ENCODE measurements at places on chromosomes 4 and X.
A peak's percentile ranks its signal among the peaks of the same experiment; 100 is the strongest.

- peak; percentile 1 for DNase-seq
These were observed 756 bp downstream of the PABPC5 start for GRCh38 chrX:91435395-91435794.

DNA sequence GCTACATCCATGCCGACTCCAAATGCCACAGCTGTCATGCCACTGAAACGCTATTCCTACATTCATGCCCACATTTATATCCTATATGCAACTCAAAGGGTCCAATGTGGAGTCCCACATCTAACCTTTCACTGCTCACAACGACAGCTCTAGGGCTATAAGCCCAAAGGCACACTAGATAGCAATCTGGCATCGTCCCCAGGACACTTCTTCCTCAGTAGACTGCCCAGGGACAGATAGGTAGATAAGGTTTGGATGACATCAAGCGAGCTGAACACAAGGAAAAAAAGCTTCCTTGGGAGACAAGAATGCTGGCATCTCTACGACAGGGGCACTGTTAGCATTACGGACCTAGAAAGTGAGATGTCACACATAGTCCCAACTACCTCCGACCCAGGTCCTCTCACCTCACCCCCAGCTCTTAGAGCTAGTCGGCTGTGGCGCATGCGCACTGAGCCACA is 685 bp downstream of the RAB9B start:
- peak; percentile 39 for DNase-seq

- DNase-seq: no peak
These were observed 167.0 kb downstream of the AASDH start for GRCh38 chr4:56220261-56220660.

DNA sequence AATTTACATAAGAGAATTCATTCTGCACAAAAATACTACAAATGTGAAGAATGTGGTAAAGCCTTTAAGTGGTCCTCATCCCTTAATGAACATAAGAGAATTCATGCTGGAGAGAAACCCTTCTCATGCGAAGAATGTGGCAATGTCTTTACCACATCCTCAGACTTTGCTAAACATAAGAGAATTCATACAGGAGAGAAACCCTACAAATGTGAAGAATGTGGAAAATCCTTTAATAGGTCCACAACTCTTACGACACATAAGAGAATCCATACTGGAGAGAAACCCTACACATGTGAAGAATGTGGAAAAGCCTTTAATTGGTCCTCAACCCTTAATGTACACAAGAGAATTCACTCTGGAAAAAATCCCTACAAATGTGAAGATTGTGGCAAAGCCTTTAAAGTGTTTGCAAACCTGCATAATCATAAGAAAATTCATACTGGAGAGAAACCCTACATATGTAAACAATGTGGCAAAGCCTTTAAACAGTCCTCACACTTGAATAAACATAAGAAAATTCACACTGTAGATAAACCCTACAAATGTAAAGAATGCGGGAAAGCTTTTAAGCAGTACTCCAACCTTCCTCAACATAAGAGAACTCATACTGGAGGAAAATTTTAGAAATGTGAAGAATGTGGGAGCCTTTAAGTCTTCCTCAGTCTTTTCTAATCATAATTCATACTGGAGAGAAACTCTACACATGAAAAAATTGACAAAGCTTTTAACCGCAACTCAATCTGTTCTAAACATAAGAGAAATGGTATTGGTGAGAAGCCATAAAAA is 37.4 kb downstream of the ZNF718 start:
- no peak for DNase-seq

DNA sequence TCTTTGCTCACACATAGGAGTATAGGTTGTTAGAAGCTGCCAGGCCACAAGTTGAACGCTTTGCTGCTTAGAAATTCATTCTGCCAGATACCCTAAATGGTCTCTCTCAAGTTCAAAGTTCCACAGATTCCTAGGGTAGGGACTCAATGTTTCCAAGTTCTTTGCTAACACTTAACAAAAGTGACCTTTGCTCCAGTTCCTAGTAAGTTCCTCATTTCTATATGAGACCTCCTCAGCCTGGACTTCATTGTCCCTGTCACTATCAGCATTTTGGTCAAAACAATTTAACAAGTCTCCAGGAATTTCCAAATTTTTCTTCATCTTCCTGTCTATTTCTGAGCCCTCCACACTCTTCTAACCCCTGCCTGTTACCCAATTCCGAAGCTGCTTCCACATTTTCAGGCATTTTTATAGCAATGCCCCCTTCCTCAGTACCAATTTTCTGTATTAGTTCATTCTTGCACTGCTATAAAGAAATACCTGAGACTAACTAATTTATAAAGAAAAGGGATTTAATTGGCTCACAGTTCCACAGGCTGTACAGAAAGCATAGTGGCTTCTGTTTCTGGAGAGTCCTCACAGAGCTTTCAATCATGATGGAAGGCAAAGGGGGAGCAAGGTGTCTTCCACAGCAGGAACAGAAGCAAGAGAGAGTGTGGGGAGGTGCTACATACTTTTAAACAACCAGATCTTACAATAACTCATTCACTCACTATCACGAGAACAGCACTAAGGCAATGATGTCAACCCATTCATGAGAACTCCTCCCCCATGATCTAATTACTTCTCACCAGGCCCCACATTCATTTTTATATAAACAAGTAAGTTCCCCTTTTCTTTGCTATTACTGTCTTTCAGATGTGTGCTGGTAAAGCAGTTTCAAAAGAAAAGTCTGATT is 11.5 kb upstream of the TLR1 start:
- peak; percentile 19 for DNase-seq

DNA sequence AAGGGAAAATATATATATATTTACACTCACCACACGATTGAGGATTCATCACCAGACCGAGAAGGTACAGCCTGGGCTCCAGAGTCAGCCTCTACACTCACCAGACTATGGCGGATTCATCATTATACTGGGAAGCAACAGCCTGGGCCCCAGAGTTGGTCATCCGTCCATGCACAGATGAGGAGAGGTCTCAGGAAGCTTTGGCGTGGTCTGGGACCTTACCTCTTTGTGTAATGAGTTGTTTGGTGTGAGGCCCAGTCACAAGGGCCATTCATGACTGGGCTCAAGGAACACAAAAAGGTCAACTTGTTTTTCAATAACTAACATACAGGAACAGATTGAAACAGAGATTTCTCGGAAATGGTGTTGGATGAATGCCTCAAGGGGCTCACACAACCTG is 926.1 kb downstream of the FAM133A start:
- DNase-seq: no peak

GRCh38 chr4:69984030-69984443 is 11.7 kb upstream of the STATH start:
- peak; percentile 44 for DNase-seq

DNA sequence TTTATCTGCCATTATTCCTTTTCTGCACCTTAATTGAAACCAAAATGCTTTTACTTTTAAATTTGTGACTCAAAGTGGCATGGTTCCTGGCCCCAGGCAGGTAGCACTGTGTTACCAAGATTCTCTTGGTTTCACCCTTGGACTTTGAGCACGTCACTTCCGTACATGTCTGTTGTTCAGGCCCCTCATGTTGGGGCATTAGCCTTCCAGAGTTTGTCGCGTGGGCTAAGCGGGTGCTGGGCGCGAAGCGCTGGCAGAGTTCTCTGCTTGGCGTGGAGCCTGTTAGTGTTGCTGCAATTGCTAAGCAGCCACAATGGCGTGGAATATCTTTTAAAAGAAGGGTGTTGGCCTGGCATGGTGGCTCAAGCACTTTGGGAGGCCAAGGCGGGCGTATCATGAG is 14.0 kb upstream of the TADA2B start:
- no peak for DNase-seq

DNA sequence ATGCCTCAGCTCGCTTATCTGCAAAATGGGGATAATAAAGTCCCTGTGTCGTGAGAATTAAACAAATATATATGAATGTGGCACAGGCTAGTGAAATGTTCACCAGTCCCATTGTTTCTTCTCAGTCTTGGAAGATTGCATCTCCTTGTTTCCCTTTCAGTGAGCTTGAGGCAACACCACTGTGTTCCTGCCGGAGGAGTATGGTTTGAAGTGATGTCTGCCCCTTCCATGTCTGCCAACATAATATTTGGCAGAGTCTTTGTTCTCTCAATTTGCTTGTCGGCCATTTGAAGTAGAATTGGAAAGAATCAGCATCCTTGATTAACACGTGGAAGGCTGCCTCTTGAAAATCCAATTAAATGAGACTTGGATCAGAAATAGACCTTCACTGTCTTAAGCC is 1088.5 kb upstream of the INTU start:
- DNase-seq: no peak

GRCh38 chr4:89753601-89754066 is 83.3 kb downstream of the SNCA start:
- peak; percentile 55 for DNase-seq

GRCh38 chr4:168637872-168638756 is 141.3 kb downstream of the PALLD start:
- DNase-seq: no peak

DNA sequence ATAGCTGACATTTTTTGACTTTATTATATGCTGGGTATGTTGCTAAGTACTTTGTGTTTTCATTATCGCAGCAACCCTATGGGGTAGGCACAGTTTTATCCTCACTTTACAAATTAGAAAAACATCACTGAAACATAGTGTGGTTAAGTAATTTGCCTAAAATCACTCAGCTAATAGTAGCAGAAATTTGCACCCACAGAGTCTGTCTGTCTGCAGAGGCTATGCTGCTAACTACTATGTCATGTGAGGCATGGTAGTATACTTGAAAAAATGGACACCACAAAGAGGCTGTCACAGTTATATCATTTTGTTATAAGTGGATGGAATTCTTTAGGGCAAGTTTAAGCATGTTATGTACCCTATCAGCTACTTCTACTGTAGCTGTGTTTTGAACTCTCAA is 69.0 kb downstream of the STAG2 start:
- no peak for DNase-seq

DNA sequence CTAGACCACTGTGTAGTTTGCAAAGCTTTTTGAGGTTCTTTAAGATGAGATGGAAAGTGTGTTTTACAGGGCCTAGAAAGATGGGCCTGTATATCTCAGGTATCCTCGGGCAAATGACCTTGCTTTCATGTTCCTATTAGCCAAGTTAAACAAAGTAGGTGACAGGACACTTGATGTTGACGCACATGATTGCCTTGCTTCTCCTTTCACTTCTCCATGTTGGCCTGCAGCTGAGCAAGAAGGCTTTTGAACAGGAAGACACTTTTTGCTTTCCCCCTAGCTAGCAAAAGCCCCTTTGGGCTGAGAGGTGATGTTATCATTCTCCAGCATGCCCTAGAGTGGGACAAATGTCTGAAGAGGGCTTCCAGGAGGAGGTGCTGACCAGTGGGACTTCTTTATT is 202.1 kb downstream of the GPC3 start:
- no peak for DNase-seq

- DNase-seq: no peak
These were observed 26.9 kb upstream of the PPP2R3B start for GRCh38 chrX:413322-414201.

DNA sequence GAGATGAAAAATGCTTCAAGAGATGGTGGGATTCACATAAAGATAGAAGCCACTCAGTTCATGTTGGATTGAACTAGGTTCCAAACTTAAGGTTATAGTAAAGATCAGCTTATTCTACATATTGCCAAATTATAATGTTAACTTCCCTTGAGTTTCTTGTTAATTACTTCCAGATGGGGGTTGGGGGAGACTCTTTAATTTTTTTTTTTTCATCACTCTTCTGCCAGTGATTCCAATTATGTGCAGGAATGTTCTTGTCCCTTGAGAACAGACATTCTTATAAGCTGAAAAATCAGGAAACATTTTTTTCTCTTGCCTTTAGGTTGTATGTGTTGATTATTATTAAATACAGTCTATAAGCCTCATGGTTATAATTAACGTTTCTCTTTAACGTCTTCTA is 30.0 kb downstream of the MND1 start:
- no peak for DNase-seq

DNA sequence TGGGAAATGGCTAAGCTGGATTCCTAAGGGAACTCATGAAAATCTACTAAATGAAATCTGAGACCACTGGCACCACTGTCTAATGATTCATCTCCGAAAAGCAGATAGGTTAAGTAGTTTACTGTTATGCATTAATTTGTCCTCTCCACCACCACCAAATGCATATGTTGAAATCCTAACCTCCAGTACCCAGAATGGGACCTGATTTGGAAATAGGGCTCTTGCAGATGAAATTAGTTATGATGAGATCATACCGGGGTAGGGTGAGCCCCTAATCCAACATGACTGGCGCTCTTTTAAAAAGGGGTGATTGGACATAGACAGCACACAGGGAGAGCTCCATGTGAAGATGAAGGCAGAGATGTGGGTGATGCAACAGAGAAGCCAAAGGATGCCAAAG is 124.9 kb upstream of the GUCY1A1 start:
- no peak for DNase-seq

- DNase-seq: no peak
These were observed 94.4 kb downstream of the SCD5 start for GRCh38 chr4:82704156-82704555.

- peak; percentile 12 for DNase-seq
These were observed 43.6 kb downstream of the RTL9 start for GRCh38 chrX:110402091-110402849.

- no peak for DNase-seq
These were observed 215.4 kb downstream of the IL1RAPL1 start for GRCh38 chrX:28802625-28803024.

DNA sequence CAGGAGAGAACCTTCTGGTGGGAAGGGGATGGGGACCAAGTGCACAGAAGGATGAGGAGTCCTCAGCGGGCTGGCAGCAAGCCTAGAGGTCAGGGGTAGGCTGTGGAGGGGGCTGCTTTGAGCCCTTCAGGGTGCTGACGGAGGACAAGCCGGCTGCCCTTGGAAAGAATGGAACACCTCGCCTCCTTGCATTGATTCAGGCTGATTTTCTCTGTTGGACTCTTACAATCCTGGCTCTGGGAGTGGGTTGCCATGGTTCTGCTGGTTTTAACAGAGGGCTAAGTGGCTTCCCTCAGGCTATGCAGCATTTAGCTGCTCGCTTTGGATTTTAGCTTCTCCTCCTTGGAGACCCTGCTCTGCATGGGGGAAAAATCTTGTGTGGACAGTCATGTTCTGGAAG is 49.4 kb upstream of the CHRNA9 start:
- no peak for DNase-seq

DNA sequence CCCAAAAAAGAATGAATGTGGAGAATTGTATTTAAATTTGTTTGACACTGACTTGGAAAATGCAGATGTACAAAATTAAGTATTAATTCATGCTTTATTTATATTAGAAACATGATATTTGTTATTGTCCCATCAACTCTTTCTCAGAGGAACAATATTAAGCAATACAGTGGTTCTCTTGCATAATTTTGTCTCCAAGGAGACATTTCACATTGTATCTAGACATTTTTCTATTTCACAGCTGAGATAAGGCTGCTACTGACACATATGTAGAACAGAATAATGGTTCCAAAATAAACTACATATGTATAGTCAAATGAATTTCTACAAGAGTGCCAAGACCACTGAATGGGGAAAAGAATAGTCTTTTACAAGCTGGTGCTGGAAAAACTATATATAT is 427.9 kb upstream of the SPANXN1 start:
- no peak for DNase-seq

DNA sequence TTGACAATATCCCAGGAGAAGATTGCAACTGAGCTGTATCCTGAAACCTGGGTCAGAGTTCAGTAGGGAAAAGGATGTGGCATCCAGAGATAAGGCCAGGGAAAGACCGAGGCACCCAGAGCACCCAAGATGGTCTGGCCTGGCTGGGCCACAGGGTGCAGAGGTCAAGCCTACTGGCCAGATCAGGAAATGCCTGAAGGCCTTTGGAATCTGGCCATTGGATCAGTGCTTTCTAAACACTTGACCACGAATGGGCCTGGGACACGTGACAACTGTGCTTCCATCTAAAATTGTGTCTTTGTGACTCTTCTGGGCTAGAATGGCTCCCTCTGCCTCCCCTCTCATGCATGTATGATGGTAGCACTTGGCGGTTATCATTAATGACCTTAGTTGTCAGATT is 316.9 kb downstream of the EVC2 start:
- DNase-seq: no peak

Measured in small intestine (tissue), 16 donors.